ENCODE measurements at places on chromosomes 6 and 20.

DNA sequence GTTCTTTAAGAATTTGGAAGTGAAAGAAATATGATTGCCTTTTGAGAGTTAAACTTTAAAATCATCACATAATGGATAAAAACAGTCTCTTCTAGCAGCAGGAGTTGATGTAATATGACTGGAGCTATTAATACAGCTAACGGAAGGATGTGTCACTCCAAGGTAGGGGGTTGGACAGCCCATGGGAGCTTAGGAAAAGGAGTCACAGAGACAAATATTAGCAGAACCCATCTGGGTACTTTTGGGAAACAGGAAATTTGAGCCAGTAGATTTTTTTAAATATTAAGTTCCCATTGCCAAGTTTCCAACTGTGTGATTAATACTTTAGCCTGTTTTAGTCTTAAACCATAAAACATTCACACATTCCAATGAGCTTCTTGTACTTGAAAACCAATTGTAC lies 164.7 kb upstream of the RIMS1 start:
- no peak for DNase-seq

- DNase-seq: no peak
Observed at GRCh38 chr6:119591235-119591634, 241.7 kb upstream of the MAN1A1 start.

GRCh38 chr6:121435444-121436069 lies at the start of gene GJA1:
Gene GJA1, plus strand, starts transcription at chr6:121435646. Its CDS starts 11,202 bp downstream, at chr6:121446848.
- no peak for DNase-seq

DNA sequence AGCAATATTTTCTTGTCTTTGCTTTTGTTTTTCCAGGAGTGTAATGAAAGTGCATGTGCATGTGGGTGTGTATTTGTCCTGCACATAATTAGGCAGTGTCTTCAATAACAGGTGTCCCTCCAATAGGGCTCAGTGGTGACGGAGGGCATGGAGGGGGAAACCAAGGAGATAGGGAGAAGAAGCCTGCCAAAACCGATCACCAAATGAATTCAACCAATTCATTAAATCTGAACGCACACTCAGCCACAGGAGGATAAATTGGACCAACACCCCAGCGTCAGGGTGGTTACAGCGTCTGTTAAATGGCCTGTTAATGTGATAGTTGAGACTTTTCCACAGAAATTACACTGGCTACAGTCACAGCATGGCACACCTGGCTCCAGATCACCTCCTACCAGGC lies 527.6 kb downstream of the CD83 start:
- no peak for DNase-seq

DNA sequence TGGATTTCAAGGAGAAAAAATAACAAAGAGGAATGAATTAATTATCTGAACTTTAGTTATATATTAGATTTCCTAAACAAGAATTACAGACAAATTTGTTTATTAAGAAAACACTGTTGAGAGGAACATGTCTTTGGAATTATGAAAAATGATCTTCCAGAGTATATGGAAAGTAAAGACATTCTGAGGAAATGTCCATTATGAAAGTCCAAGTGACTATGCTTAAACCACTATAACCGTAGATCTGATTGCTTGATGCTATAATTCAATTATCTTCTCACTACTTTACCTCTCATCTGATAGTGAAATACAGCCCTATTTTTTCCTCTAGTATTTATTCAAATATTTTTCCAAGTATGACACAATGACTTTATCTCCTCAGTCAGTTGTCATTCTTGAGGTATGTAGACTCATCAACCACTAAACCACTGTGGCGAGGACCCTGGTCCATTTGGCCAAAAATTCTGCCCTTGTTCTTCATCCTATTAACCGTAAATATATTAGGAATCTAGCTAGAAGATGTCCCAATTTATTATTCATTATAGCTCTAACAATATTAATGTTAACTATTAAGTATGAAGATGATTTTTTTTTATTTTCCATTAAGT lies 37.3 kb upstream of the AHI1 start:
- no peak for DNase-seq

DNA sequence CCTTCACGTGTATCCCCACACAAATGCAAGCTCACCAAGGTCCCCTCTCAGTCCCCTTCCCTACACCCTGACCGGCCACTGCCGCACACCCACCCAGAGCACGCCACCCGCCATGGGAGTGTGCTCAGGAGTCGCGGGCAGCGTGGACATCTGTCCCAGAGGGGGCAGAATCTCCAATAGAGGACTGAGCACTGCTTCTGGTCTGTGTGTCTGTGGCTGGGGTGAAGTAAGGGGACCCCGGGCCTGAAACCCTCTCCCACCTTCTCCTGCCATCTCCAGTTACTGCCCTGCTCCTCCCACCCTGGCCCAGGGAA lies 8.3 kb downstream of the MYL9 start:
- no peak for DNase-seq

DNA sequence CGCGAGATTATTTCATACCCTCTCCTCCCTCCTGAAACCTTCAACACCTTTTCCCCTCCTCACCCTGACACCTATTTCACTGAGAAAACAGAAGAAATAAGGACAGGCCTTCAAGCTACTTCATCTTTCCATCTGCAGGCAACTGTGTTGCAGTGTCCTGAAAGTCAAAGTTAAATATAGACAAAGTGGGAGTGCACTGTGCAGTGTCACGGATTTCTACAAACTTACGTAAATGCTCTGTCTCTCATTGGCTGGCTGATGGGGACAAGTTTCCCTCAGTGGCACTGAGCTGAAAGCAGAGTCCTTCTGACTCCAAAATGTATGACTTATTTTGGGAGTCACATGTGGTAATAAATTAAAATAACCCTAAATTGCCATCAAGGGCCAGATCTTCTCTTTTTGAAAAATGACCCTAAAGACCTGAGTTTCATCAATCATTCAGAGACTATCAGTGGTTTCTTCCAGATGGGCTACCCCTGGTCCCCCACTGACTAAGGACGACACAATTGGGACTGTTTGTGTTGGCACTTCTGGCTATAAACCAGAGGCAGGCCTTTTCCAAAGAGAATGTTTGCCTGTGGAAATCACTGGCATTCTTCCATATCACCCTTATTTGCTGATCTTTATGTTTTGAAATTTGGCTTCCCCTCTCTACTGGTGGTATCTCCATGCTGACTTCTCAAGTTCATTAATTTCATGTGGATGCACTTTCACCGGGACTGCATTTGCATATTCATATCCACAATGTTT lies 21.6 kb downstream of the ALDH8A1 start:
- no peak for DNase-seq

DNA sequence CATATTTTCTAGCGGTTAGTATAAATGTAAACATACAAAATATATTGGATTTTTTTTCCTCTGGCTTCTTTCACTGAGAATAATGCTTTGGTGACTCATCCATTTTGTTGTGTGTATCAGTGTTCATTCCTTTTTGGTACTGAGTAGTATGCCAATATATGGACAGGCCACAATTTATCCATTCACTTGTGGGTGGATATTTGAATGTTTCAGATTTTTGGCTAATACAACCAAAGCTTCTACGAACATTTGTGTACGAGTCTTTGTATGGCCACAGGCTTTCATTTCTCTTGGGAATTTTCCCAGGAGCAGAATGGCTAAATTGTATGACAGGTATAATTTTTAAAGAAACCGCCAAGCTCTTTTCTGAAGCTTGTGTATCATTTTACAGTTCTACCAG lies 677.5 kb downstream of the HDGFL1 start:
- no peak for DNase-seq

DNA sequence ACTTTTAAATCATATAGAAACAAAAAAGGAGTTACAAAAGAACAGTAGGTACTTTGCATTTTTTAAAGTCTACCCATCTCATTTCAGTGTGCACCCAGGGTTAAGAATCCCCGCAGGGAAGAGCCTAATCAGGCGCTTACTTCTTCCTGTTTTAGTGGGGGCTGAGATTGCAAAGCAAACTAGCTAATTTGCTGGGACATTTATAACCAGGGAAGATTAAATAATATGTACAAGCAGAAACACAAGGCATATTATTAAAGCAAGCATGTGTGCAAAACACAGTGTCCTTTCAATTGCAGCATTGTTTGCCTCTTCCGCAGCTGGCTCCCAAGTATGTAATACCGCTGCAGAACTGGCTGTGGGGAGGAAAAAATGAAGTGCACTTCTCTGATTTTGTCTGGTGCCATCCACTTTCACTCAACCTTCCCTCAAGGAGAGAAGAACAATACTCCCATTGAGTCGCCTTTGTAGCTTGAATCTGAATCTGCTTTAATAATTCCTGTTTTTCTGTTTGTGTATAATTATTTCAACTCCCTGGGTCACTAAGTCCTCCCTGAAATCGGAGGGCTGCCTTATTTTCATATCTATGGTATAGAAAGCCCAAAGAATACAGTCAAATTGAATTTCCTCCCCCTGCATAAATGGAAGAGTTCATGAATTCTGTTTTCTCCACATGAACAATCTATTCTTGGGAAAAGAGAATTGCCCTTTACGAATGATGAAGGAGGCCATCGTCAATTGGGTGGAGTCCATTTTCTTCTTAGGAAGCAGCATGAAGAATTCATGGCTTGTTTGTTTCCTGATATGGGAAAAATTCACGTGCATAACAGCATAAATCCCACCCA lies 23.3 kb upstream of the BCAS1 start:
- DNase-seq: no peak

DNA sequence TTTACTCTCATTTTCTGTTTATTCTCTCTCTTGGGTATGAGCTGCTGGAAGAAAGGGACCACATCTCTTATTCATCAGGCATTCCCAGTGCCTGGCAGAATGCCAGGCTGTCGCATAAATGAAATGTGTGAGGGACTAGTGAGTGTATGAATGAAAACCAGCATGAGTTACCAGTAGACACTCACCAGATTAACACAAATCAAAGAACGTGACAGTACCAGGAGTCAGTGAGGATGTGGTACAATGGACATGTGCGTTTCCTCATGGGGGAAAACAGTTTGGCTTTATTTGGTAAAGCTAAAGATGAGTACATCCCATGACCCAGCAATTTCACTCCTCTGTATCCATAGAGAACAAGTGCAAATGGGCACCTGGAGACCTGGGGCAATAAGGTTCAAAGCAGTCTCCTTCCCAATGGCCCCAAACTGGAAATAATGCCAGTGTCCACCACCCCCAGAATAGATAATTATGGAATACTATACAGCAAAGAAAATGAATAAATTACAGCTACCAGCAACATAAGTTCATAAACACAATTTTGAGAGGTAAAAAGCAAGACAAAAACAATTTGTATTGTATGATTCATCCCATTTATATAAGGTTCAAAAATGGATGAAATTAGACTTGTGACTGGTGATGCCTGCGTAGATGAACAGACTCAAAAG lies 93.3 kb downstream of the CDH22 start:
- DNase-seq: no peak

GRCh38 chr6:105991561-105992314 lies 94.4 kb upstream of the PRDM1 start:
- DNase-seq: no peak

DNA sequence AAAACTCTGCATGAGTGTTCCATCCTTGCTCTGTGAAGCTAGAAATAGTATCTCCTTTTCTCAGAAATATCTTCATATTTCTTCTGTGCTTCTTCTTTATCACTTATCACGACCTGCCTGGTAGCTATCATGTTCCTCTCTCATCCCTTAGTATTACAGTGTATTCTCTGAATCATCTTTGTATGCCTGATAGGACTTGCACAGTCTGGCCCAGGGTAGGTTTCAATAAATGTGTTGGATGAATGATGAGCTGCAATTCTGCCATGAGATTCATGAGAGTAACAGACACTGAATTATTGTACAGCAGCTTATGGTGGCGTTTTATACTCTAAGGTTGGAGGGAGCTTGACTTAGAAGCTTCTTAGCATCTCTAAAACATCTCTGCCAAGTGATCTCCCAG lies 66.6 kb downstream of the GRM1 start:
- DNase-seq: no peak

DNA sequence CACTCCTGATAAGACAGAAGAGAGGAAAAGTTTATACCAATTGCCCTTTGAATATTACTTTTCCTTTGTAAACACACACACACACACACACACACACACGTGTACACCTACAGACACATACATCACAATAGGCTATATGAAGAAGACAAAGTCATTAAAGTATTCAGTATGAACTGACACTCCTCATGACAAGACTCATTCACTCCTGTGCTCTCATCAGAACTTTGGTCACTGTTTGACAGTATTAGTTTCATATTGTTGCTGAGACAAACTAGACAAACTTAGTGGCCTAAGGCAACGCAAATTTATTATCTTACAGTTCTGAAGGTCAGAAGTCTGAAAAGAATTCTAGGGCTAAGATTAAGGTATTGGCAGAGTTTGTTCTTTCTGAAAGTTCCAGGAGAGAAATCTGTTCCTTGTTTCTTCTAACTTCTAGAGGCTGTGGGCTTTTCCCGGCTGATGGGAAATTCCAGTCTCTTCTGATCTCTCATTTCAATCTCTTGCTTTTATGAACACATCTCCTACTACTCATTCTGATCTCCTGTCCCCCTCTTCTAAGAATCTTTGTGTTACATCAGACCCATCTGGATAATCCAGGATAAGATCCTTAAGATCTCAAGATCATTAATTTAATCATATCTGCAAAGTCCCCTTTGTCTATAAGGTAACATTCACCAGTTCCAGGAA lies 171.3 kb downstream of the HACE1 start:
- DNase-seq: no peak

GRCh38 chr20:53712212-53712977 lies 118.8 kb upstream of the ZNF217 start:
- DNase-seq: no peak

DNA sequence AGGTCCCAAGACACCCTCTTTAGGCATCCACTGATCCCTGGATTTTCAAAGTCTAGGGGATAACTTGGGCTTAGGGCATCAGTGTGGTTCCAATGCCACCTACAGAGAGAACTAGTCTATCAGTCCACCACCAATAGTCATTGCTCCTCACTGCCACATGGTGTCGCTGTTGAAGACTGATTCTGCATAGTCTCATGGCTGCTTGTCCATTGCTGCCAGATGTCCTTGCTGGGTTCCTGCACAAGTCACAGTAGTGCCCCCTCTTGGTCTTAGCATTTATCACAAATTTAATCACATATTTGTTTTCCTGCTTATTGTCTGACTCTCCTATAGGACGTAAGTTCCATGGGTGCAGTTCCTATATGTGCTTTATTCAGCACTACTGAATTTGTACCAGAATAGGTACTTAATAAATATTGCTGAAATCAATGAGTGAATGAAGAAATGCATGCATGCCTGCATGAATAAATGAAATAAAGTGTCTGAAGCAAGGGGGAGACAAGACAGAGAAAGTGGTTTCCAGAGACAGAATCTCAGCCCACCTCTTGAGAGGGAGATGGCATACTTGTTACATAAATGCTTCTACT lies 45.9 kb upstream of the RALY start:
- DNase-seq: no peak

- peak; percentile 11 for DNase-seq
Observed at GRCh38 chr20:8094850-8095249, 37.2 kb upstream of the PLCB1 start.

DNA sequence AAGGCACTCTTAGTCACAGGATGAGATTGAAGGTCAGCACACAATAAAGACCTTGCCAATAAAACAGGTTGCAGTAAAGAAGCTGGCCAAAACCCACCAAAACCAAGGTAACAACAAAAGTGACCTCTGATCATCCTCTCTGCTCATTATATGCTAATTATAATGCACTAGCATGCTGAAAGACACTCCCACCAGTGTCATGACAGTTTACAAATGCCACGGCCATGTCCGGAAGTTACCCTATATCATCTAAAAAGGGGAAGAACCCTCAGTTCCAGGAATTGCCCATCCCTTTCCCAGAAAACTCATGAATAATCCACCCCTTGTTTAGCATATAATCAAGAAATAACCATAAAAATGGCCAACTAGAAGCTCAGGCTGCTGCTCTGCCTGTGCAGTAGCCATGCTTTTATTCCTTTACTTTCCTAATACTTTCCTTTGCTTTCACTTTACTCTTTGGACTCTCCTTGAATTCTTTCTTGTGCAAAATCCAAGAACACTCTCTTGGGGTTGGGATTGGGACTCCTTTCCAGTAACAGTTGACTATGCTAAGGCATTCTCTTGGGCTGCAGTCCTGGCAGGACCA lies 527.3 kb upstream of the MAP3K7 start:
- DNase-seq: no peak

All from SIG-M5 (cell line).